Stimulated activated CD4-positive, alpha-beta T cell treated with anti-CD3 and anti-CD28 coated beads, Interleukin-4, amount 100 ng/mL, for 1 hour (primary cell): ENCODE measurements at places on chromosomes 7 and 10.

DNA sequence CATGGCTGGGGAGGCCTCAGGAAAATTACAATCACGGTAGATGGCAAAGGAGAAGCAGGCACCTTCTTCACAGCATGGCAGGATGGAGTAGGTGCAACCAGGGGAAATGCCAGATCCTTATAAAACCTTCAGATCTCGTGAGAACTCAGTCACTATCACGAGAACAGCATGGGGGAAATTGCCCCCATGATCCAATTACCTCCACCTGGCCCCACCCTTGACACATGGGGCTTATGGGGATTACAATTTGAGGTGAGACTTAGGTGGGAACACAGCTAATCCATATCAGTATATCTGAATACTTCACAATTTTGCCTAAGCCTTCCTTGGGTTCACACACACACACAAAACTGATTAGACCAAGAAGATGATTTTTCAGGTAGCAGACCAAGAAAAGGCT, 145.1 kb upstream of the COL1A2 start:
- no peak for DNase-seq

- DNase-seq = no peak
These were observed 291.0 kb downstream of the GPR158 start for GRCh38 chr10:25465582-25466372.

GRCh38 chr10:78513330-78513729, 479.7 kb downstream of the RPS24 start:
- DNase-seq = no peak

DNA sequence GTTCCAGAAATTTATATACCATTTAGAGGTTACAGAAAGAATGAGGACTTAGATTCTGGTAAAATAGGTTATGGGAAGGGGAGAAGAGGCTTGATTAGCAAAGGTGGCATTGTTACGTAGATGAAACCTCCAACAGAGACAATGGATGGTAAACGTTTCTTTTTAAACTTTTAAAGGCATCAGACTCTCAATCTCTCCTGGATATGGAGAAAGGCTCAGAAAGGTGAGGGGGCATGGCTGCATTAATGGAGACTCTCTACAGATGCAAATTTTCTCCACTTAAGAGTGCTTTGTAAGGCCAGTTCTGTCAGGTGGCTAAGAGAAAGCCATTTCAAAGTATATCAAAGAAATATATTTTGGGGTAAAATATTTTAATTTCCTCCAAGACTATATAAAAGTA, 240.9 kb upstream of the PTER start:
- no peak for DNase-seq

- DNase-seq = no peak
These were observed 36.3 kb upstream of the MINDY3 start for GRCh38 chr10:15896654-15897053.

DNA sequence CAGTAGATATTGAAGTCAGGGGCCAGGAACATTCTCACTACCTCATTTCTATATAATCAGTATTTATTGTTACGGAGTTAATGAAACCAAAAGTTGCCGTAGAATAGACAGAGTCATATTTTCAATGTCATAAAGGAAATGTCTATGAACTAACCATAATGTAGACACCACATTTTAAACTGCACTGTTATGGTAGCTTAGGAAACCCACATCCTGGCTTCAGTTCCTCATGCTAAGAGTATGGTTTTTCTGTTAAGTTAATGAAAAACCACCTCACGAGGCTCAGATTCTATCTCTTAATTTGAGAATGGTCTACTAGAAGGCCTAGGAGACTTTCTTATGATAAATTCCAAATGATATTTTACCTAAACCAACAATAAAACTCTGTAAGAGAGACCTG, 166.5 kb downstream of the TMEM26 start:
- DNase-seq = no peak
